Activated CD4-positive, alpha-beta T cell treated with anti-CD3 and anti-CD28 coated beads, Interleukin-2, amount 10 ng/mL, durations not matched to agents 7 days and 5 days (primary cell): ENCODE measurements at places on chromosomes 2 and 18. TPM values are rescaled to one million over a fixed set of nuclear protein-coding genes. Genes with fewer than 3 reads are reported as not detected.

MAP4K3 gene
- total RNA-seq = 8.1 TPM

CEP76 gene
- total RNA-seq = 19.2 TPM

GRCh38 chr2:236955521-236956030 is 130.1 kb upstream of the COPS8 start:
- no peak for DNase-seq

DNA sequence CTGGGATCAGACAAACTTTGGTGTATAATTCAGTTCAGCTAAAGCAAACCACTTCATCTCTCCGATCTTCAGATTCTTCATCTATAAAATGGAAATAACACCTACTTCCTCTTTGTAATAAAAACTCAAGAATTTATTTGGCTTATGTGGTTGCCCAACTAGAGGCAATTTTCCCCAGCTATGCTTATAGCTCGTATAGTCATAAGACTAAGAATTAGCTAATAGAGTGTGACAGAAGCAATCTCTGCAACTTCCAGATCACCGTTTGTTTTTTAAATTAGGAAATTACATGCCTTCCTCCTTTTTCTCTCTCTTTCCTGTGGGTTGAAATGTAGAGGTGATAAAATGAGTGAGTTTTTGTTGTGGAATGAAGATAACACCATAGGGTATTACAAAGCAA is 35.3 kb upstream of the KCNF1 start:
- DNase-seq = no peak

- DNase-seq = no peak
These were observed 100.1 kb upstream of the RNF152 start for GRCh38 chr18:61992923-61993322.

DNA sequence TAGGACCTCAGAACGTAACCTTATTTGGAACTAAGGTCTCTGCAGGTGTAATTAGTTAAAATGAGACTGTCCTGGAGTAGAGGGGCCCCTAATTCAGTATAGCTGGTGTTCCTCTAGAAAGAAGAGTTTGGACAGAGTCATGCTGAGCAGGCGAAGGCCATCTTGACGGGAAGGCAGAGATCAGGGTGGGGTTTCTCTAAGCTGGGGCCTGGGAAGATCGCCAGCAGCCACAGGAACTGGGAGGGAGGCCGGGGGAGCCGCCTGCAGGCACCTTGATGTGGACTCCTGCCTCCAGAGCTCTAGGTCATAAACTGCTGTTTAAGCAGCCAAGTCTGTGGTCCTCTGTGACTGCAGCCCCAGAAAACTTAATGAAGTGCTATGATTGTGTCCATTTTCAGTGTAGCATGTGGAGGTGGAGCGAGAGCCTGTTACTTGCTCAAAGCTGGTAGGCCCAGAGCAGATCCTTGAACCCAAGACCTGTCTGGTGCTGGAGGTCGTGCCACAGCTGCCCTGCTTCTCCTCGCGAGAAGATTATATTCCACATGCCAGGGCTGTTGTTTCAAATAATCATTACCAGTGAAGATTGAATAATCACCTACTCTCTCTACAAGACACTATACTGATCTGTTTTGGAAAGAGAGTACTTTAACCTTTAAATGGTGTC is 105.7 kb downstream of the TPO start:
- no peak for DNase-seq

DNA sequence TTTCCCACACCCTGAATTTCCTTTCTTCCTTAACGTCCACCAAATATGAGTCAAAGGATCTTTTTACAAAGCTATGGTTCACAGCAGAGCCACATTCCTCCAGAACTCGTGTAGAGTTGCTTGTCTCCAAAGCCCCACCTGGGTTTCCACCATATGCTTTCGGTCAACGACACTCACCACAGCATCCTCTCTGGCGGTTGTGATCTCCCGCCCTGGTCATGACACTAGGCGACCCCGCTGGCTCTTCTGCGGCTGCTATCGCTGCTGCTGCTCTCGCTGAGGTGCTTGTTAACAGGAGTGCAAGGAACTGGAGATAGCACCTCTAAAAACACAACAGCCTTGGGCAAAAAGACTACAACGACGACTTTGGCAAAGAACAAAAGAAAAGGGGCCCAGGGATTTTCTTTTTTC is 340 bp downstream of the SLC40A1 start:
- peak; percentile 21 for DNase-seq

GRCh38 chr2:38406597-38407110 is 29.6 kb upstream of the ATL2 start:
- DNase-seq = no peak

DNA sequence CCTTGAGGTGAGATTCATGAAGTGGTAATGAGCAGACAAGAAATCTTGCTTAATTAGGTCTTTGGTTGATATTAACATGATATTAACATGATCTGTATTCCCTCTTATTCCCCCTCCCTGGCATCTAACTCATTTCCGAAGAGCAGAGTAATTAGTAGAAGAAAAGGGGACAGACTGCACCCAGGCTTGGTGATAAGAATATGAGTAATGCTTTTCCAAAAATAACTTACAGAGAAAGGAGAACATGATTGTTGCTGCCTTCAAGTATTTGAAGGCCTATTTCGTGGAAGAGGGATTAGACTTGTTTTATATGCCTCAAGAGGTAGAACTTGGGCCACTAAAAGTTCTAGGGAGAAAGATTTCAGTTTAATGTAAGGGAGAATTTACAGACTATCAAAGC is 130.6 kb upstream of the ATP5MC3 start:
- no peak for DNase-seq

GRCh38 chr2:36663851-36664695 is 32.4 kb upstream of the VIT start:
- DNase-seq = peak; percentile 35

DNA sequence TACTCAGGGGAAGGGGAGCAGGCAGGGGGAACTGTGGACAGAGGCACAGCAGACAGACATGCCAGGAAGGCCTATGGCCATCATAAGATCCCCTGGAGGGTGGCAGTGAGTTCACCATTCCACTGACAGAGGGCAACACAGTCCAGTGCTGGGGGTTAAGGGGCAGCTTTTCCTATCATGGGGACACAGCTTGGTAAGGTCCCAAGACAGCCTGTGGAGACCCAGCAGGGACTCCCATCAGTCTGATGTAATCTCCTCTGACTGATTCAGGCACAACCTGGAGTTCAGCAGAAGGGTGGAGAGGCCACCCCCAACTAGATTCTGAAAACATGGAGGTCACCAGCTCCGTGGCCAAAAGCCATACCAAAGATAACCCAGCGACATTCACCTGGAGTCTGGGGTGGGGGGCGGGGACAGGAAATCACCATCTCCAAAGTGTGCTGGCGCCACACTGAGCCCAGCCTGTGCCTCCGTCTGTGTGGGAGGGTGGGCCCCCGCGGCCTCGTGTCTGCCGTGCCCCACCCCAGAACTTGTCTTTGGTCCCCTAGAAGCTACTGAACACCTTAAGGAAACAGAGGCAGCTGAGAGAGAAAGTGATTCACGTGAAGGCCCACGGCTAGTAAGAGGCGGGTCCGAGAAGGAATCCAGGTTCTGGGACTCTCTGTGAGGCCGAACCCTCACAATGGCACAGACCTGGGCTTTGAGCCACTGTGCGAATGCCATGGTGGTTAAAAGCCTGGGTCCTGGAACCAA is 28.6 kb downstream of the DNMT3A start:
- peak; percentile 24 for DNase-seq

DNA sequence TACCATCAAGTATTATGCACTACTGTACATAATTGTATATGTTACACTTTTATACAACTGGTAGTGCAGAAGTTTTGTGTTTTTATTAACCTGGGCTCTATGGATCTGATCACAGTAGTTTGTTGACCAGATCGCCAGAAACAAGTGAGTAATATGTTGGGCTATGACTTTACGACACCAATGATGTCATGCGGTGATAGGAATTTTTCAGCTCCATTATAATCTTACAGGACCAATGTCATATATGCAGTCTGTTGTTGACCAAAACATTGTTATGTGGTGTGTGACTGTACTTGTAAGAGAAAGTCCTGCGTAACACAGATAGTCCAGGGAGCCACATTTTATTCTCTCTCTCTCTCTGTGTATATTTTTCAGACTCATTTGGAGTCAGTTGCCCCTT is 4.5 kb upstream of the ACOXL start:
- no peak for DNase-seq

DNA sequence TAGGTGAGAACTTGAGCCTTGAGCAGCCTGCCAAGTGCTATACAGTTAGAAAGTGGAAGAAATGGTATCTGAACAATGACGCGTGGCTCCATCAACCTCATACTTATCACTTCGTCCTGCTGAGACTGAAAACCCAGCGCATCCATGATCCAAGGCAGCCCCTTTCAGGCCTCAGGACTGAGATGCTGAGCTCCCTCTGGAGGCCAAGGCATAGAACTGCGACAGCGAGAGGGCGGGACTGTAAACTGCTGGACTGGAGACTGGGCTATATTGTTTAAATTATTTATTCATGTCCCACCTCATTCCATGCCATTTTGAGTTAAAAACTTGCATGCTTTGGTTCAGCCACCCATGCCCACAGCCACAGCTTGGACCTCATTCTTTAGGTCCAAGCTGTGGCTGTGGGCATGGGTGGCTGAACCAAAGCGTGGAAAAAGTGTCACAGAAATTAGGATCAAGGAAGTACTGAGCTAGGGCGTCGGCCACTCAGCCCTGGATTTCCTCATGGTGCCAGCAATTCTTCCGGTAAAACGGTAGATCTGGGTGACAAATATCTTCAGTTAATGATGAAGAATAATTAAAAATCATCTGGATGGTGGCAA is 195.5 kb downstream of the L3MBTL4 start:
- DNase-seq = no peak
